ENCODE measurements at places on chromosomes 4 and X.
A peak's percentile ranks its signal among the peaks of the same experiment; 100 is the strongest.

DNA sequence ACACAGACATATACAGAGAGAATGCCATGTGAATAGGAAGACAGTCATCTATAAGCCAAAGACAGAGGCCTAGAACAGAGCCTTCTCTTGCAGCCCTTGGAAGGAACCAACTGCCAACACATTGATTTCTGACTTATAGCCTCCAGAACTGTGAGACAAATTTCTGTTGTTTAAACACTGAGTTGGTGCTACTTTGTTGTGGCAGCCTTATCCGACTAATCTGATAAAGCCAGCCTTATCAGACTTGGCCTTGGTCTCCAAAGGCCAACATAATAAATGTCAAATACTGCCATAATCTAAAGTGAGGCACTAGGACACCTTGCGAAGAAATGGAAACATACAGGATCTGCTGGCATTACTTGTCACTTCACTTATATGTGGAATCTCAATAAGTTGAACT is 24.3 kb upstream of the PRDX4 start:
- no peak for DNase-seq

GRCh38 chr4:103498161-103499070 is 221.4 kb downstream of the TACR3 start:
- DNase-seq, result peak; percentile 35

- peak; percentile 77 for DNase-seq
Measured at GRCh38 chrX:40278340-40279090, 180.8 kb upstream of the BCOR start.

DNA sequence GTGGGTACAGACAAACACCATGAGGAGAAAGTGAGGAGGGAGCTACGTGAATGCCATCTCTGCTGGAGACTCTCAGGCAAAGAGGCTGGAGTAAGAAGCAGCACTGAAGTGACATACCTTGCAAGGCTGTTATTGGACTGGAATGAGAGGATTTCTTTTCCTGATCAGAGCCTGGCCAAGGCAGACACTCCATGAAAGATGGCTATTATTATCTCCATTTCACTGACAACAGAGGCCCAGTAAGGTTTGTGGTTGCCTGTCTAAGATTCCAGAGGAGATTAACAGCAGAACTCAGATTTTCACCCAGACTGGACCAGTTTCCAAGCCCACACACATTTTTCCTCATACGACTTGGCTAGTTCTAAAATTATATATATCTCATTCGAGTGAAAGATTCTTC is 162.0 kb upstream of the EOLA2 start:
- DNase-seq, result no peak

DNA sequence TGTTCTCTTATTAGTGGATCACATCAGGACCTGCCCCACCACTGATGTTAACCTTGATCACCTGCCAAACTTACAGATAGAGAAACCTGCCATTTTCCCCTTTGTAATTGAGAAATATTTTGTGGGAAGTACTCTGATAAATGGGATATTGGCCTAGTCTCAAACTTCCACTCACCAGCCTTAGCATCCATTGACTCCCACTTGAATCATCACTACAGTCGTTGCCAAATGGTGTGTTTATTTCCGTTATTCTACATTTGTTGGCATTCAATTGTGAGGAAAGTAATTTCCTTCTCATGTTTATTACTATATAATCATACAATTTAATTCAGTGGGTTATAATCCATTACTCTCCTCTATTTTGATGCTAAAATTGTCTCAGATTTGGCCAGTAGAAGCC is 156.4 kb upstream of the CXCL13 start:
- DNase-seq, result no peak

DNA sequence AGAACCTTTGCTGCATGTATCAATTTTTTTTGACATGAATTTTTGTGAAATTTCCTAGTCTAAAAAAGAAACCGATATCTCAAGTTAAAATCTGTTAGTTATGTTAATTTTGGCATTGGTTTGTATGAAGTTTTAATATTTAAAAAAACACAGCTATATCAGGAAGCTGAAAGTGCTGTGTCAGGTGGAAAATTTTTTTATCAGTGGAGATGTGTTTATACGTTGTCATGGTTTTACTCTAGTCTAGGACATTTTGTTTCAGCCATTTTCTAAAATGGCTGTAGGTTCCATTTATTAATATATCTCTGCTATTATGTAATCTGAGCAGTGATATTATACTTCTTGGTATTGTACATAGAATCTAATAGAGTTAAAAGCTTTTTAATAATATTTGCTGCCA is 34.2 kb downstream of the OCRL start:
- DNase-seq, result no peak

Data from hepatocyte (in vitro differentiated cells).